Breast epithelium (tissue), 4 donors: ENCODE measurements at places on chromosomes 4 and X. TPM values are rescaled to one million over a fixed set of nuclear protein-coding genes. Genes with fewer than 3 reads are reported as not detected.

- no peak for DNase-seq
Measured at GRCh38 chrX:22073928-22074327, 41.8 kb downstream of the PHEX start.

DNA sequence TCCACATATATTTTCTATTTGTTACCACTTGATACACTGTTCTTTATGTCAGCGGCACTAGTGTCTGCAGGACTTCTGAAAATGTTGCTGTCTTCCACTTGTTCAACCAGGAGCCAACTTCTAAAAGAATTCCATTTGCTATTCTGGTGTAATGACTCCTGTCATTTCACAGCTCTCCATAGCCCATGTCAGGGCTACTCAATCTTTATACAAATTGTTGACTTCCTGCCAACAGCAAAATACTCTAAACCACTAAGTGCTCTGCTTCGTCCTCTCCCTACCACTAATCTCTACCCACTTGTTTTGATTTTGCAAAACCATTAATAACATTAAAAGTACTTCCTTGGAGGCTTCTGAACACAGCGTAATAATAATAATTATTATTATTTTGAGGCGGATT, 7.2 kb downstream of the CTSO start:
- no peak for DNase-seq

The CSN1S1 gene
- total RNA-seq = 1.0 TPM

- no peak for DNase-seq
Measured at GRCh38 chr4:41124916-41125548, 89.3 kb downstream of the APBB2 start.

- no peak for DNase-seq
Measured at GRCh38 chr4:129972257-129972656, 876.3 kb downstream of the C4orf33 start.

The MAGEA2B gene
- not detected for total RNA-seq

DNA sequence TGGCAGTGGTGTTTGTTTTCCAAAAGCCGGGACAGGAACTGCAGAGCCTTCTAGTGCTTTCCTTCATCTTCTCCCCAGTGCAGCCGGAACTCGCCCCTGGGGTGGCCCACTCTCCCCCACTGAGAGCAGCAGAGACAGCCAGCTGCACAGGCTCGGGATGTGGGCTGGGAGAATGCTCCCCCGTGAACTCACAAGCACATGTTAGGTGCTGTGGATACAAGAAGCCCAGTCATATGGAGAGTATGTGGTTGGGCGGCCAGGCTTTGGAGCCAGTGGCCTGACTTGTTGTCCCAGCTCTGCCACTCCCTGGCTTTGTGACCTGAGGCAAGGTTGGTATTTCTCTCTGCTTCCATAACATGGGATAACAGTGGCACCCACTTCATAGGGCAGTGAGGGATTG, 9.4 kb upstream of the KIAA0232 start:
- DNase-seq = peak; percentile 84

DNA sequence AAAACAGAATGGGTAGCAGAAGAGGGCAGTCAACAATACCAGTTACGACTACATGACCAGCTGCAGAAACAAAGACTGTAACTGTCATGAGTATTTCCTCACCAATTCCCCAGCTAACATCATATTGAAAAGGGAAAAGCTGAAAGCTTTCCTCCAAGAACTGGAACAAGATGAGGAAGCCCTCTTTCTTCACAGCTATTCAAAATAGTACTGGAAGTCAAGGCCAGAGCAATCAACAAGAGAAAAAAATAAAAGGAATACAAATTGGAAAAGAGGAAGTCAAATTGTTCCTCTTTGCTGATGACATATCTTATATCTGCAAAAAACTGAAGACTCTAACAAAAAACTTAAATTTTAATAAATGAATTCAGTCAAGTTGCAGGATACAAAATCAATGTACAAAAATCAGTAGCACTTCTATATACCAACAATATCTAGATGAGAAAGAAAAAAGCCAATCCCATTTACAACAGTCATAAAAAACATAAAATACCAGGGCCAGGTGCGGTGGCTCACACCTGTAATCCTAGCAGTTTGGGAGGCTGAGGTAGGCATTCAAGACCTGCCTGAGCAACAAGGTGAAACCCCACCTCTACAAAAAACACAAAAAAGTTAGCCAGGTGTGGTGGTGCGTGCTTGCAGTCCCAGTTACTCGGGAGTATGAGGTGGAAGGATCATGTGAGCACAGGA, 125.4 kb downstream of the ATP8A1 start:
- DNase-seq = no peak

DNA sequence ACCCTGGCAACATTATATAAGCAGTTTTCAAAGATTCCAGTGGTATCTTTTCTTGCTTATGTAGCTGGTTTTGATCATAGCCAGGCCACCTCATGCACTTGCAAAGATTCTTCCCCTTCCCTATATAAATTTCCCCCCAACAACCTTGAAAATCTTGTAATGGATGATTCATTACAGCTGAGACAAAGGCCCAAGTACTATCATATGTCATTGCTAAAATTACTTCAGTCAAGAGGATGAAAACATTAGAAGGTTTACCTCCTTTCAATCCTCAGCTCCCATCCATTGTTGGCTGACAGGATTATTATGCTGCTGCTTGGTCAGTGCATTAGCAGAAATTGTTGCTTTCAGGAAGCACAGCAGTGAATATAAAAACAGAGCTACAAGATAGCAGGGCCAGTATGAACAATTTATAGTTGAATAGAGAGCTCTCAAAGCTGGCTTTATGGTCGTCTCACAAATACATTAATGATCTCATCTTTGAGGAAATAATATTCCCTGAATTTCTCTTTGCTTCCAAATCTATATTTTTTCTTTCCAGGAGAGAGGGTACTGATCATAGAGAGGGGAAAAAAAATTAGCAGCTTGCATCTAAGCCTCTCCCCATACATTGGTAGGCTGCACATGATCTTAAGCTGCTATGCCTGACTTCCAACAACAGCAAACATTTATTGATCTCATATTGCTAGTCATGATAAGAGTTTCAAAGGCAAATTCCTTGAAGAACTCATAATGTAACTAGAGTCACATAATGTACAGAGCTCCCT, 7.7 kb upstream of the ARHGEF38 start:
- DNase-seq = no peak

DNA sequence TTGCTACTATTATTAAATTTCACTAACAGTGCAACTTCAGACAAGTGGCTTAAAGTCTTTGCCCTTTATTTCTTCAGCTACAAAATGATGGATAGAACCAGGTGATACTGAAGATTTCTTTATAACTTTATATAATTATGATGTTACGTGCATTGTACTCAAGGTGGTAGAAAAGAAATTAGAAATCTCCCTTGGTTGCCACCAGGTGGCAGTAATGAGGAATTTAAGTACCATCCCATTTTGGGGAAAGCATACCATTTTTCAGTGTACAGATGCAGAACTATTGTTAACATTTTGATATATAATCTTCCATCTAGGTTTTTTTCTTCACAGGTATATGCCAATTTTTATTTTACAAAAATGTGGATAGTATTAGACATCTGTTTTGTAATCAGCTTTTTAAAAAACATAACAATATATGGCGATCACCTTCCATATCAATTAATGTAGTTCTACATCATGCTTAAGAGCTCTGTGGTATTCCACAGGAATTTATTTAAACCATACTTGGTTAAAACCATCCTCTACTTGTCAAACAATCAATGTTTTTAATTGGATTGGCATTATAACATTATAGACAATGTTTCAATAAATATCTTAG, 37.7 kb upstream of the RAB33B start:
- no peak for DNase-seq

GRCh38 chr4:137608085-137608484, 75.8 kb upstream of the PCDH18 start:
- peak; percentile 27 for DNase-seq

GRCh38 chrX:101260435-101260834, 30.7 kb downstream of the TAF7L start:
- DNase-seq = no peak
